Tongue (tissue), 3 donors: ENCODE measurements at places on chromosomes 13 and 19.

GRCh38 chr13:103004661-103005345 is 61.4 kb downstream of the SLC10A2 start:
- no peak for DNase-seq

DNA sequence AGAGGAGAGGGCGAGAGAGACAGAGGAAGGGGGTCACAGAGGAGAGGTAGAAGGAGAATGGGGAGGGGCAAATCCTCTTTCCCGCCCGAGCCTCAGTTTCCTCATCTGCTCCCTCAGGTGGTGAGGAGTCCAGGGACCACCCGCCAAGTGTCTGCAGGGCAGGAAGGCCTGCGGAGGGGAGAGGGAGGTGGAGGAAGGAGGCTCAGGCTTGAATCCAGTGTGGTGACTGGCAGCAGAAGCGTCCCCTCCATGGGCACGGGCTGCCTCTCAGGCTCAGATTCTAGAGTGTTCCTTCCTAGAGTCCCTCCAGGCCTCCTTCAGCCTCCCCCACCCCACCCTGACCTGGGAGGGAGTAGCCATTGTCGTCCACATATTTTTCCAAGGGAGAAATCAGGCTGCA is 16.5 kb upstream of the GARIN5A start:
- no peak for DNase-seq

- DNase-seq = no peak
Observed at GRCh38 chr19:54030895-54031586, 32.7 kb downstream of the VSTM1 start.

DNA sequence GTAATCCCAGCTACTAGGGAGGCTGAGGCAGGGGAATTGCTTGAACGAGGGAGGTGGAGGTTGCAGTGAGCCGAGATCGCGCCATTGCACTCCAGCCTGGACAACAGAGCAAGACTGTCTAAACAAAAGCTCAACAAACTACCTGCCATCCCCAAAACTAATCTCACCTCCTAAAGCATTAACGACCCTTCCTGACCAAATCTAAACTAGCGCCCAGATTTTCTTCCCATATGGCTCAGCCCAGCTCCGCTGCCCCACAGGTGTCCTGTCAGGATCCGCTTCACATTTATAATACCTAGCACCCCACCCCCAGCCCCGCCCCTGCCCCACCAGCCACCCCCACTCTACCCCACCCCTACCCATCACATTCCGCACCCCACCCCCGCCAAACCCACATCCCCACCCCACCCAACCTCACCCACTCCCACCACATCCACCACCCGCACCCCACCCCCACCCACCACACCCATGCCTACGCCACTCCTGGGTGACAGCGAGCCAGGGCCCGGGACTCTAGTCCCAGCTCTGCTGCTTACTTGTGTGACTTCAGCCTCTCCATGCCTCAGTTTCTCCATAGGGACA is 599 bp downstream of the C19orf12 start:
- no peak for DNase-seq
